ENCODE measurements at places on chromosomes 6 and 20.

DNA sequence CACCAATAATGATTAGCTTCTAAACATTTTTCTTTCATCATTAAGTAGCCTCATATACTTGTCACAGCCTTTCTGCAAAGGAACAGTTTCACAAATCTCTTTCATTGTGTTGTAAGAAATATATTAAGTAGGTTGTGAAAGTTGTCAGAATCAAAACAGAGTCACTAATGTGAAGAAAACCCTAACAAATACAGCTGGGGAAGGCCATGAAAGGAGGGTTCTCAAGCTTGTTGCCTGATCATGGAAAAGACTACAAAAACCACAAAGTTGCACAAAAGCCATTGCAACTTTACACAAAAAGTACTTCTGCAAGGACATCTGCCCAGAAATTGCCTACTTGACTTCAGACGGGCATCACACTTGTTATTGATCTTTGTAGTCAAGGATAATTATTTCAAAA is 216.1 kb downstream of the ALDH8A1 start:
- DNase-seq = no peak

DNA sequence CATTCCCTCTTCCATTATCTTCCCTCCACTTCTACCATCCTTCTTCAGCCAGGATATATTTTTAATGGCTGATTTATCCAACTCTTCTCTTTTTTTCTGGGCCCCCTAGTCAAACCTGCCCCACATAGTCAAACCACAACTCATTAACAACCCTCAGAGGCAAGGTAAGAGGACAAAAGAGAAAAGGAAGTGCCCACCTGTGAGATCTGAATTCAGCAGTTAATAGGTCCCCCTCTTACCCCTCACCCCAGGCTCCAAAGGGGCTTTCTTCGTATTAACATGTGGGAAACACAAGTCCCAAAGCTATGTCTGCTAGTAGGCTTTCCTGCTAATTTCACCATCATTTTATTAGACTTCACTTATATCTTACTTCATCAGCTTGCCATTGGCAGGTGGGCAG is 44.1 kb upstream of the TSPYL1 start:
- no peak for DNase-seq

GRCh38 chr20:45470262-45470931 is 844 bp downstream of the WFDC2 start:
- DNase-seq = no peak

DNA sequence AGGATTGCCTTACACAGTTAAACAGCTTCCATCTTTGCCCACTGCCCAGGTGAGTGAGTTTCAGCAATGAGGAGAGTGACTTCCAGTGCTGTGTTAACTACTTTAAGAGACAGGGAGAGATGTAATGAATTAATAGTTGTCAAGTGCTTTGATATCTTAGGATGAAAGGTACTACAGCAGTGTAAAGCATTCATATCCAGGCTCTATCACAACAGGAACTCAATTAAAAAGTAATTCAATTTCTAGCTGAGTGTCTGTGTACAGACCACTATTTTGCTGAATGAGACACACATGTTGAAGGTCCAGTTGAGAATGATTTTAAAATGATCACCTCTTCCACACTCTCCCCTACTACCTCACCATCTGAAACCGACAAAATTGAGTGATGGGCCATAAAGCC is 70.7 kb upstream of the BEND3 start:
- DNase-seq = no peak

DNA sequence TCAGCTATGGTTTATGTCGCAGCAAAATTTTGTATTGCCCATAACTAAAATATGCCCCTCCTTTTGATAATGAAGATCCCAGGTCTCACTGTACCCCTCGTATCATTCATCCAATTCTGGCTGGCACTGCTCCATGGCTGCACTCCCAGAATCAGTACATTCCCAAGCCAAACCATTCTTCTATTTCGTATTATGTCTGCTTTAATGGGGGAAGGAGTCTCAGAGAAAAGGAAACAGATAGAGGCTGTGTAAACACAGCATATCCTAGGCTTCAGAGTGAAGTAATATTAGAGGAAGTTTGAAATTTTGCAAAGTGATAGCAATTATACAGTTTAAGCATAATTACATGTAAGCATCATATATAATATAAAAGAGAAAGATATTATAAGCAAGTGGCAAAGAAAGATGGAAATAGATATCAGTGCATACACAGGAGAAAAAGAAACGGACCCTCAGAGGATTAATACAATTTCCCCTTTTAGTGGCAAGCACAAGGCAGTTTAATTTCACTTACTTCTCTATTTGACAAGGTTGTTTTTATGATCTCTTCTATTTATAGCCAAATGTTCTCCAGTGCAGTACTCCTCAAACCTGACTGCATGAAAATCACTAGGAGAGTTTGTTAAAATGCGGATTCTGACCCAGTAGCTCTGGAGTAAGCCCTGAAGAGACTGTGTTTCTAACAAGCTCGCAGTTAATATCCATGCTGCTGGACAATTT is 56.5 kb upstream of the TENT5A start:
- DNase-seq = no peak

GRCh38 chr6:83696674-83697073 is 12.2 kb downstream of the SNAP91 start:
- no peak for DNase-seq

DNA sequence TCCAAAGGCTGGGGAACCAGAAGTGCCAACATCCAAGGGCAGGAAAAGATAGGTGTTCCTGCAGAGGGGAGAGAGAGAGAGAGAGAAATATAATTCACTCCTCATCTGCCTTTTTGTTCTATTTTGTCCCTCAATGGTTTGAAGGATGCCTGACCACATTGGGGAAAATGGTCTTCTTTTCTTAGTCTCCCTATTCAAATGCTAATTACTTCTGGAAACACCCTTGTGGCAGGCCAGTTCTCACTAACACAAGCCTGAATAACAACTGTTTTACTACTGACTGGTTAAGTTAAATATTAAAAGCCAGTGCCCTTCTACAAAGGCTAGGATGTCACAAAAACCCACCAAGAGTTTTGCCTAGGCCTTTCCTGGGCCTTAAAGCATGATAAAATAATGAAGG is 425.4 kb upstream of the HTR1E start:
- DNase-seq = no peak

GRCh38 chr6:146426516-146426915 is 117.1 kb upstream of the RAB32 start:
- DNase-seq = no peak

GRCh38 chr6:47042275-47042791 is at the start of gene ADGRF1:
Gene ADGRF1 (minus strand): TSS chr6:47042332. CDS start chr6:47029061, 13,271 bp downstream.
- peak; percentile 10 for DNase-seq

GRCh38 chr6:160238761-160239751 is 19.6 kb downstream of the SLC22A2 start:
- DNase-seq = no peak

GRCh38 chr20:58595167-58595566 is 55.9 kb upstream of the STX16 start:
- DNase-seq = no peak

- DNase-seq = no peak
Measured at GRCh38 chr6:147262946-147263345, 58.7 kb downstream of the STXBP5 start.

DNA sequence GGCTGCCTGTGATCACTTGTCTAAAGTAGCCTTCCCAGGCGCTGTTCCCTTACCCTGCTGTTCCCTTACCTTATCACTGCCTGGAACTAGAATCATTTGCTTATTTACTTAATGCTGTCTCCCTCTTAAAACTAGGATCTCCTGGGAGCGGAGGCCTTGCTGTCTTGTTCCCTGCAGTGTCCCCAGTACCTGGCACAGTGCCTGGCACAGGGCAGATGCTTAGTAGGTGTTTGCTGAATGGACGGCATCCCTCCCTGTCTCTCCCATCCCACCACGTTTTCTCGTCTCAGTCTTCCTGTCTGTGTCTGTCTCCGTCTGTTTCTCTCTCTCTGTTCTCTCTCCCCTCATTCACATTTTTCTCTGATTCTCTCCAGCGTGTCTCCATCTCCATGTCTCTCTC is 99.9 kb upstream of the MYL9 start:
- DNase-seq = no peak

DNA sequence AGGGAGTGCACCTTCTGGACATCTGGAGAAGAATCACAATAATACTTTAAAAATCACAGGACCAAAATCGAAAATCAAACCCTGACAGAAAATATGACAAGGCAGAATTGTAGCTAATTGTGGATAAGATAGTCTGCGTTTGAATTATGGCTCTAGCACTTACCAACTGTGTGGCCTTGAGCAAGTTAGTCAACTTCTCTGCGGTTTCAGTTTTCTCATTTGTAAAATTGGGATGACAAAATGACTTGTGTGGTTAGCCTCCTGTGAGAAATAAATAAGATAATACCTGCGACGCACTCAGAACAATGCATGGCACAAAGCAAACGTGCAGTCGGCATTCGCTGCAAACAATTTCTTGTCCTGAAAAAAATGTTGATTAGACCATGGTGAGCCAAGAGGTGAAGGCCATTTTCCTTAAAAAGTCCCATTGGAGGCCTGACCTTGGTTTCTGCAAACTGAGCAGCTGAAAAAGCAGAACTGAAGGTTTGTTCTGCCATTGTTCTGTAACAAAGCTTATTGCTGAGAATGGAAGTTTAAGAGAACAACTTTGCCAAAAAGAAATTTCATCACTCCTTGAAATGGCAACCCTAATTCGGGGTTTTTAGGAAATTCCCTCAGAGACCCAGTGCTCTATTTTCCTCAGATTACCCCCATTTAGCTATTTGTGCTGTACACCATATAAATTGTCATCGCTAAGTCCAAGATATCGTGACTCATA is 266.3 kb downstream of the ERMARD start:
- DNase-seq = no peak

- no peak for DNase-seq
Measured at GRCh38 chr6:115971785-115972184, 88.9 kb downstream of the FRK start.

GRCh38 chr20:32597714-32598113 is 12.6 kb upstream of the NOL4L start:
- no peak for DNase-seq

DNA sequence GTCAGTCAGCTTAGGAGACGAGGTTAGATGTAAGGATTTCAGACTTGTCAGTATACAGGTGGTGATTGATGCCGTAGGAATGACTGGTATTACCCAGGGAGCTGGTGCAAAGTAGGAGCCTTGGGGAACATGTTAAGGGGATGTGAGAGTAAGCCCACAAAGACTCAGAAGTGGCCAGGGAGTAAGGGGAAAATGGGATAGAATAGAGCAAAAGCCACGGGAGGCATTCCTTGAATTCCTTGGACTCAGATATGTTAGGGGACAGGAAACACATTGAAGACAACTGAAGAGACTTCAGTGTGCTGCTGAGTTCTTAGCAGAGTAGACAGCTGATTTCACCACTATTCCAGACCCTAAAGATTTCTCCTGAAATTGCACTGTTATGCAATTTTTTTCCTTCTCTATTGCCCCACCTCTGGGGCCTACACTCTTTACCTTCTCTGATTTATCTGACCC is 1.2 kb upstream of the ACAT2 start:
- peak; percentile 77 for DNase-seq

DNA sequence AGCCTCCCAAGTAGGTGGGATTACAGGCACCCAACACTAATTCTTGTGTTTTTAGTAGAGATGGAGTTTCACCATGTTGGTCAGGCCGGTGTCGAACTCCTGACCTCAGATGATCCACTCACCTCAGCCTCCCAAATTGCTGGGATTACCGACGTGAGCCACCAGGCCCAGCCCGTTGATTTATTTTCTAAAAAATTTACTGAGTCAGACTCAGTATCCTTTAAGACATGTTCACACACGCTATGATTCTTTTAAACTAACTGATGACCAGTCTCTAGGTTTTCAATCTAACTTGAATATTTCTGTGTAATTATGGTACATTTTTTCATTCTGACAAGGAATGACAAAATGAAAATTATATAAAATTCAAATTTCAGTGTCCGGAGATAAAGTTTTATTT is 114.5 kb downstream of the MMUT start:
- DNase-seq = no peak

- DNase-seq = no peak
Measured at GRCh38 chr6:84977363-84977705, 212.9 kb upstream of the TBX18 start.

DNA sequence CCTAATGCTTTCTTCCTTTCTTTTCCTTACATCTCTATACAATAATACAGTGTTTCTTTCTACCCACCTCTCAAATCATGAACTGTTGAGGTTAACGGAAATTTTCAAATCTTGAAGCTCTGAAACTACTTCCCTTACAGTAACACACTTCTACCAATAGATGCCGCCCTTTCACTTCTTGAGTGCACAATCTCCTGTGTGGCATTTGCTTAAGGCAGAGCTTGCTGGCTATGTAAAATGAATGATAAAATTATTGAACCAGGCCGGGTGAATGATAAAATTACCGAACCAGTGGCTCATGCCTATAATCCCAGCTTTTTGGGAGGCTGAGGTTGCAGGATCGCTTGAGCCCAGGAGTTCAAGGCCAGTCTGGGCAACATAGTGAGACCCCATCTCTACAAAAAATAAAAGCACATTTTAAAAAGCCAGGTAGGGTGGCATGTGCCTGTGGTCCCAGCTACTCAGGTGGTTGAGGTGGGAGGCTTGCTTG is 56.8 kb downstream of the KCNS1 start:
- peak; percentile 60 for DNase-seq

- peak; percentile 81 for DNase-seq
Measured at GRCh38 chr6:21800948-21801438, 207.4 kb downstream of the SOX4 start.

GRCh38 chr6:34332251-34333198 is 59.9 kb downstream of the NUDT3 start:
- no peak for DNase-seq

- no peak for DNase-seq
Measured at GRCh38 chr6:53639520-53639919, 26.0 kb downstream of the KLHL31 start.

DNA sequence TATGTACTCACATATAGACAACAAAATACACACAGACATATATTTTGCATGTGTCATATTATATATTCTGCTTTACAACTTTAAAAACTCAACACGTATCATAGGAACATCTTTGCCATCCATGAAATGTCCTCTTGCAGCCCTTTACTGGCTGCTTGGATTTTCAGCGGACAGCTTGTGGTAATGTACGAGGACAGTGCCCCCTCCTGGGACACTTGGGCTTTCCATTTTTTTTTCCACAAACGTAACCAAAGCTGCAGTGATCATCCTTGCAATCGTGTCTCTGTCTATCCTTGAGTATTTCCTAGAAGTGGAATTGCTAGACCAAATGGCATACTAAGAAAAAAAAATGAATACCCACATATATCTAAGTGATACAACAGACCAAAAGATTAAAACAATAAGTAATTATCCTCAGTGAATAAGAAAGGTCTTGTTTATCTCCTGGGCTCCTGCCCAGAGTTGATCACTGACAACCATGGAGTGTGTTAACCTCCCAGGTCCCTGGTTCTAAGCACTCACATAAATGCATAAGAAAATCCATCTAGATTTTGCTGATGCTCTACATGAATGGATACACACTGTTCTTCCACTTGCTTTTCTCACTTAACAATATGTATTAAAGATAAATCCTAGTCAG is 18.1 kb downstream of the BPI start:
- peak; percentile 31 for DNase-seq

DNA sequence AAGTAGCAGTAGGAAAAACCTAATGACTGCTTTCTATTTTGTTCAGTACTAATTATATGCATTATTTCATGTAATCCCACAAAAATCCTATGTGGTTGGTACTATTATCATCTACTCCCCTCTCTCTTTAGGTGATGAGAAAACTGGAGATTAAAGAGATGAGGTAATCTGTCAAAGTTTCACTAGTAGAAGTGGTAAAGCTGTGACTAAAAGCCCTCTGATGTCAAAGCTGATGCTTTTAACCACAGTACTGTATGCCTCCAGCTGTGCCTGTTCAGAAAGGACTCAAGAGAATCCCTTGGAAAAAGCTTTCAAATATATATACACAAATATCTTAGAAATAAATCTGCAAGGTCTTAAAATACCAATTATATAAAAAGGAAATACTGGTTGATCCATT is 38.0 kb downstream of the PHIP start:
- peak; percentile 67 for DNase-seq
